ENCODE measurements at places on chromosomes 1 and 21.

- peak; percentile 95 for DNase-seq
These were observed 91.5 kb upstream of the IPO9 start for GRCh38 chr1:201737352-201738060.

DNA sequence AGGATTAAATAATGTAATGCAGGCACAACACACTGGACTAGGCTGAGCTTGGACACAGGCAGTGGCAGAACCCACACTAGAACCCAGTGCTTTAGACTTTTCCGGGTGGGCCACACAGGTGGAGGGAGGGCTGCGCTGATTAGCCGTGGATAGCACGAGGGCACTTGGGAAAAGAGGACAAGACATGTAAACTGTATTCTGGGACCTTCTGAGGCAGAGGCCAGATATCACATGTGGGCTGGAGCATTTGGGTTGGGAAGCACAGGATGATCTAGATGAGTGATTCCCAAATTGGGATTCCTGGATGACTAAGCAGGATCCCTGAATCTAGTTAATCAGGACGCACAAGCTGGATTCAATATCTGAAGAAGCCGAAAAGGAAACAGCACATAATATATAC, 20.3 kb upstream of the A3GALT2 start:
- DNase-seq: peak; percentile 45

DNA sequence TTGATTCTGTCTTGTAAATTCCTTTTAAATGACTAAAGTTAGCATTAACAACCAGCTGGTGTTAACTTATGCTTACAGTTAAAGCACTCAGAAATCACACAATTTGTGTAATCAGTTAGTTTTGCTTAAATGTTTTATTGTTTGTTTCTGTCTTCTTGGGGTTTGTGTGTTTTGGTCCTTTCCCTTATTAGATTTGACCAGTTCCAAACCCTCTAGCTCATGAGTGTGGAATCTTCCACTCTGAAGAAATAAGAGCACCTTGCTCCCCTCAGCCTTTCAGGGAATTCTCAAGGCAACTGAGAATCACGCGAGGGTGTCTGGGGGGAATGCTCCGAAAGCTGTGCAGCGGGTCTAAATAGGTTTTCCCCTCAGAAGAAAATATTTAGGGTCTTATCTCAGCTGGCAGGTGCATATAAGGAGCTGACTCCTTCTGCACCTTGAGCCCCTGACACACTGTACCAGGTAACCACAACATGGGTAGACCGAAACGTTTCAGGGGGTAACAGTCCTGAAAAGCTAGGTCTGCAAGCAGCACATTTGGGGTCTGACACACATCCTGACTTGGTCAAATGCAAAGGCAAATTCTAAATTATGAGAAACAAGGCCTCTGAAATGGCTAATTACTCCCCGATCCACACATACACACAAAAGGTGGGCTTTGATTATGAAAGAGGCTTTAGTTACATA, 188.1 kb upstream of the ETV3 start:
- DNase-seq: no peak

DNA sequence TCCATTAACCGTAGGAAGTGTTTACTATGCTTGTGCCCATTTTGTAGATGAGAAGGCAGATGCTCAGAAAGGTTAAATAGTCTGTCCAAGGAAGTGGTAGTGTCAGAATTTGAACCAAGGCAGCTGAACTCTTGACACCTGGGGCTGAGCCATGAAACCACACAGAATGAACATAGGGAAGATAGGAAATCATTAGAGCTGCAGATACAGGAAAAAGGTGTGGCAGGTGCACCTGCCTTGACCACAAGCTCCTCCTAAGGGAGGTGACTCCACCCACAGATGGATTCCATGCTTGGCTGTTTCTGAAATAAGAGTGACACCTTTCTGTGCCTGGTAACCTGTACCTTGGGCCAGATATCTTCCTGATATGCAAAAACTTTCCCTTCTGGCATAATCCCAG, 69.9 kb upstream of the IGSF21 start:
- no peak for DNase-seq

- no peak for DNase-seq
These were observed 66.5 kb upstream of the RAB3GAP2 start for GRCh38 chr1:220338759-220339158.

DNA sequence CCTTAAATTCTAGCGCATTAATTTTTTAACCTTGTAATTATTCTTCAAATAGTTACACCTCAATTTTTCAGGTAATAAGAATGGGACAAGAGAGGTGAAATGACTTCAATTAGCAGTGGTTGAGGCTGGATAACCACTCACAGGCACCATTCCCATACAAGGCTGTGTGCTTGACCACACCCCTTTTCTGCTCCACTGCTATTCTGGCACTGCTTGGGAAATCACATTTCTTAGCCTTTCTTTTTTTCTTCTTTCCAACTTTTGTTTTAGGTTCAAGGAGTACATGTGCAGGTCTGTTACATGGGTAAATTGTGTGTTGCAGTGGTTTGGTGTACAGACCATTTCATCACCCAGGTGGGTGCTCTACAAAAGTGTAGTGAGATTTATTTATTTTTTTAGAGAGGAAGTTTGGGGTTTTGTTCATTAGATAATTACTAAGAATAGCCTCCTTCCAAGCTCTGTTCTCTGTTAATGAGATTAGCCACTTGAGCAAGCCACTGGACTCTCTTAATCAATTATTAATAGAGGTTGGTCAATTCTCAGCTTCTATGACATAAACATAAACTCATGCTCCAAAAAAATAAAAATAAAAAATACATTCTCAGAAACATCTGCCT, 14.4 kb downstream of the ILDR2 start:
- no peak for DNase-seq

DNA sequence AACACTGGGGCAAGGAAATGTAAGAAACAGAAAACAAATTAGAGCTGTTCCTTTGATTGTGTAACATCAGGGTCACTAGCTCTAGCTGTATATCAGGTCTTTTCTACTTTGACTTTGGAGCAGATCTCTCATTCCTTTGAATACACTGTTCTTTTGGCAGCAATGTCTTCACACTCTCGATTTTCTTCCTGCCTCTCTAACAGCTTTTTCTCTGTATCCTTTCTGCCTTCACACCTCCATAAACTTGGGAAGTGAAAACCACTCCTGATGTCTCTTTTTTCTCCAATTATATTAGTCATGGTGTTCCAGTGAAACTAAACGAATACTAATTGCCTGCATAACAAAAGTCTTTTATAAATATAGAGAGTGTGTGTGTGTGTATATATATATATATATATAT, 1458.0 kb downstream of the NCAM2 start:
- no peak for DNase-seq

GRCh38 chr1:231966983-231967382, 340.4 kb downstream of the DISC1 start:
- DNase-seq: no peak

DNA sequence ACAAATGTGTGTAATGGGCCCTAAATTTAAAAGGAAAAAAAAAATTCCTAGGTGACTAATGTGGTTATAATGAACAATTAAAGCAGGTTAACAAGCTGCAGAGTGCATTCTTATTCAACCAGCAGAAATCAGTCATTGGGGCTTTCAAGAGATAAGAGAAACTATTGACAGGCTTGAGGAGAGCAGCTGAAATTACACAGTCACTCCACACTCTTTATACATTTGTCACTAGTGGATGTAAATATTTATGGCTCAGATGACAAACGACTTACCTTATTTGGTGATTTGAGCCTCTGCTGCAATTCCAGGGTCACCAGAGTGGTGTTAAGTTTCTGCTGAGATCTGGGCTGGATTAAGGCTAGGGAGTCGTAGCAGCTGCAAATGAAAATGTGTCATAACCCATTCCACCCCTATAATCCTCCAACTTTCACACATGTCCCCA, 896.3 kb downstream of the TTLL7 start:
- peak; percentile 27 for DNase-seq

GRCh38 chr1:47215713-47216112, 16.3 kb downstream of the TAL1 start:
- no peak for DNase-seq

DNA sequence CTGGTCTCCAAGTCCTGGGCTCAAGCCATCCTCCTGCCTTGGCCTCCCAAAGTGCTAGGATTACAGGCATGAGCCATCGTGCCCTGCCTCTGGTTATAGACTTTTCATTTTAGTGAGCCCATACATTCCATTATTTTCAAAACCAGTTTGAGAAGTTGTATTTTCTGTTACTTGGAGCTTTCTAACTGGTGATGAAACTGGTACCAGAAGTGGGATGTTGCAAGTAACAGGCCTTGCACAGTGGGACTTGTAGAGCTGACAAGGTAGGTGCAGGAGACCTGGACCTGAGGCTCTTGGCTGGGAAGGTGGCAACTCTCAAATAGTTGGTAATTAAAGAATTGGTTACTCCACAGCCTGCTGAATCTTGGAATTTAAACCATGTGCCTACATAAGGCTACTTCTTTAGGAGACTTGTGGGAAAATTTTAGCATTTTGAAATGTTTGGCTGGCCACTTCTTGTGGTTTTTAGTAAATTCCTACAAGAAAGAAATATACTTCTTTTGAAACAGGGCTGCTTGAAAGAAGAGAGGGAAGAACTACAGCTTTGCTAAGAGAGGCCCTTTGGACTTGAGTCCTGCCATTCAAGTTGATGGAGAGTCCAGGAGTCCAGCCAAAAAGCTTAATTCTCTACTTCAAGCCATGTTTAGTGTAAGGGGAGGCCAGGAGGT, 9.8 kb upstream of the ALPL start:
- DNase-seq: peak; percentile 26

DNA sequence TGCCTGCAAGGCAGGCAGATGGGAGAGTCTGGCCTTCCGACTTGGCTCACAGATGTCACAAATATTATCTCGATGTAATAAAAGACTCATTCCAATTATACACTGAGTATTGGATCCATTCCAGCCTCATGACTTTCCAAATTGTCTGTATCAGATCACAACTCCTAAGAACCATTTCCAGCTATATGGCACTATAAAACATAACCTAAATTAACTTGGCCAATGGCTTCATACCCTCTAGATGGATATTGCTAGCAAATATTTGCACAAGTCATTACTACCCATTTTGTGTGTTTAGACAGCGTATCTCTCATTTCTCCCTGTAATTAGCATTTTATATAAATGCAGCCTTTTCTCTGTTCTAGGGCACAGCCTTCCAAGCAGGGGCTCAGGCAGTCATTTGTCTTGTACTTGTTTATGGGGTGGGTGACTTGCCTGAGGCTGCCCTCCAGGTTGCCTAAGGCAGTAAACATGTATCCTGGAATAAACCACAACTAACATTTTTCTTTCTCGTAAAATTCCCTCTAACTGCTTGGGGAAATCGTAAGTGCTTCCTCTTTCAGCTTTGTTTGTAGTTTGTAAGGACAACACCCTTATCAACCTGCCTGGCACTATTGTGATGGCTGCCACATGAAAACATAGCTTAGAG, 70.6 kb upstream of the KCNJ6 start:
- peak; percentile 19 for DNase-seq

- peak; percentile 20 for DNase-seq
These were observed 48.7 kb downstream of the TRIM33 start for GRCh38 chr1:114462341-114462740.

DNA sequence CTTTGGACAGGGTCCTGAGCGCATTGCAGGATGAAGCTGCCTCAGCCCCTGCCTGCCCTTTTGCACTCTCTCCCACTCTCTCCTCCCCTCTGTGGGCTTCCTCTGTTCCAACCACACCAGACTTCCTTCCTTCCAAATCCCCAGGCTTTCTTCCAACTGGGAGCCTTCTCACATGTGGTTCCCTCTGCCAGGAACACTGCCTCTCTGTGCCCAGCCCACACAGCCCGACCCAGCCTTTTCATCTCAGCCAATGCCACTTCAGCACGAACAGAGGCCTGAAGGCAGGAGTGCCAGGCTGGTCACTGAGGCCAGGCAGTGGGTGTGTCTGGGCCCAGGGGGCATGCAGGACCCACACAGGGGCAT, 5.9 kb downstream of the SELENON start:
- DNase-seq: no peak
